ENCODE measurements at places on chromosomes 7 and 10.

GRCh38 chr7:24573554-24574338 lies 494 bp downstream of the PALS2 start:
- no peak for DNase-seq

DNA sequence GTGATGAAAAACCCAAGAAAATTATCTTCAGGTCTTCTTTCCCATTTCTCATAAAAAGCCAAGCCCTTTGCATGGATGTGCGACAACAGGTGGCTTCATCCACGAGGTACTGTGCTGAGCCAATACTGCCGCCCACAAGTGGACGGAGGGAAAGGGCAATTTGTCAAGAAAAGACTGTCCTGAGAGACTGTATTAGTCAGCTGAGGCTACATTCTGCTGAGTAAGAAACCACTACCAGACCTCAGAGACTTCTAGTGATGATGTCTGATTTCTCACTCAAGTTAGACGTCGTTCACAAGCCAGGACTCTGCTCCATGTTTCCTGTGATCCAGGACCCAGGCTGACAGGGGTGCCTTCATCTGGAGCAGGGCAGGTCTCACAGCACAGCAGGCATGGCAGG lies 171.5 kb upstream of the CDCA7L start:
- no peak for DNase-seq

DNA sequence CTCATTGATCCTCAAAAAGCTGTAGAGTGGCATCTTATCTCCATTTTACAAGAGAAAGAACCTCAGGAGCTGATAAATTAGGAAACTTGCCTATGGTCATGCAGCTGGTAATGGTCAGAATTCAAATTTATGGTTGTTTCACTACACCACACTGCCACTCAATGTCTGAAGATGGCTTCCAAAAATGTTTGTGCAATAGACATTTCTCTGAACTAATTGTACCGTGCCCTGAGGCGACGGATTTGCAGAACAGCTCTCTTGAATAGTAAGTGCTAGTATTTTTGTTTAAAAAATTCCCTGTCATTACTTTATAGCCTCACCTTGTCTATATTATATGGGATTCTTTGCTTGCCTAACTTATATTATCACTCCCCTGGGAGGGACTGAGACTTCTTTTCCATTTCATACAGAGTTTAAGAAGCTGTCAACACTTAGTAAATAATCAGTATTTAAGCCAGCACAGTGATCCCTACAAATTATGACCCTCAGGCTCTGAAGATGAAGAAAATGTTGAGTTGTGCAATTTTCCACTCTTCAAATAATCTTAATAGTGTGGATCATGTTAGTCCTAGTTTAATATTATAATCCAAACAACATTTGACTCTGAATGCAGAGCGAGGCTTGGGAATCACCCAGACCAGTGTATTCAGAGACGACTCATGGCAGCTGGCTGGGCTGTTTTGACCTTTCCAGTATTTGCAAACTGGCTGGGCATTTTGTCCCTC lies 346.6 kb downstream of the PTEN start:
- DNase-seq: no peak

DNA sequence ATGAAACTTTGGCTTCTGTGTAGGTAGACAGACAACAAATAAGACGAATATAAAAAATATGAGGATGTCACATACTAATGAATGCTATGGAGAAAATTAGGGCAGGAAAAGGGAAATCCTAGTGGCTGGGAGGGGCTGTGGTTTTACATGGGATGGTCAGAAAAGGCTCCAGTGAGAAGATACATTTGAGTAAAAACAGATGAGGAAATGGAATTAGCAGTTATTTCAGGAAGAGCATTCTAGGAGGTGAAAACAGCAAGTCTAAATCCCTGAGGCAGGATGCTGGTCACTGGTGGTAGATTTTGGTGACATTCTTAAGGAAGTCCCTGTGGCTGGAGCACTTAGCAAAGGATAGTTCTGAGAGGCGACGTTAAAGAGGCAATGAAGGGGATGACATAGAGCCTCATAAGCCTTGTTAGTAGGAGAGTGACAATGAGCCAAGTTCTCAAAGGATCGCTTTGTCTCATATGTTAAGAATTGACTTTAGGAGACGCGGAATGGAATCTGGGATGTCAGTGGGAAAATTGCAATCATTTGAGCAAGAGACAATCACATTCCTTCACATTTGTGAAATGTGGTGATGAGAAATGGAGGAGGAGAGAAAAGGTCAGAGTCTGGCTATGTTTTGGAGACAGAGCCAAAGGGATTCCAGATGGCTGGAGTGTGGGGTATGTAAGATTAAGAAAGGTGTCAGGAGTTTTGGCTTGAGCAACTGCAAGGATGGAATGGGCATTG lies 384.7 kb upstream of the FZD8 start:
- DNase-seq: no peak

DNA sequence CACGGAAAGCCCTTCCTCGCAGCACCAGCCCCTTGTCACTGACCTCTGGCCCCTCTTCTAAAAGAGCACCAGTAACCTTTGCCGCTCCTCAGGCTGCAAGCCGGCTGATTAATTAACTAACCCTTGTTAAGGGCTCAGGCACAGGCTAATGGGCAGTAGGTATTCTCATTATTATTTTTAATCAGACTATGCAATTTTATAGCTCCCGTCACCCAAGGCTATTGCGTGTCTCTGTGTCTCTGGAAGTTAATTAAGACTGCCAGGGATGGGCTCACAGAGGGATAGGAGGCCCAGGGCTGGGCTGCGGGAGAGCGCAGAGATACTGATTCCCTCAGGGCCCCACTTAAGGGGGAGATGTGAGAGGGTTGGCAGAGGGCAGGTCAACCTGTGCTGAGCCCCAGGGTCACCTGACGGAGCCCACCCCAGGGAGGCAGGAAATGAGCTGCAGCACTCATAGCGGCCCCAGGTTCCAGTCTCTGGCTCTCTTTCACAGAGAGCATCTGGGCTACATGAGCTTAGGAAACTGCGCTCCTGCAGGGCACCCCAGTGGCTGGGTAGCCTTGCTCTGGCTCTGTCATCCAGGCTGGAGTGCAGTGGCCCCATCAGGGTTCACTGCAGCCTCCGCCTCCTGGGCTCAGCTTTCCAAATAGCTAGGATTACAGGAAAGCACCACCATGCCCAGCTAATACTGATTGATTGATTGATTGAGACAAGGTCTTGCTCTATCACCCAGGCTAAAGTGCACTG lies 92.2 kb upstream of the LRRC4 start:
- DNase-seq: no peak

GRCh38 chr10:7789390-7789789 lies 1.4 kb downstream of the ATP5F1C start:
- DNase-seq: no peak

GRCh38 chr7:155296788-155297516 lies 726 bp upstream of the INSIG1 start:
- DNase-seq: no peak

DNA sequence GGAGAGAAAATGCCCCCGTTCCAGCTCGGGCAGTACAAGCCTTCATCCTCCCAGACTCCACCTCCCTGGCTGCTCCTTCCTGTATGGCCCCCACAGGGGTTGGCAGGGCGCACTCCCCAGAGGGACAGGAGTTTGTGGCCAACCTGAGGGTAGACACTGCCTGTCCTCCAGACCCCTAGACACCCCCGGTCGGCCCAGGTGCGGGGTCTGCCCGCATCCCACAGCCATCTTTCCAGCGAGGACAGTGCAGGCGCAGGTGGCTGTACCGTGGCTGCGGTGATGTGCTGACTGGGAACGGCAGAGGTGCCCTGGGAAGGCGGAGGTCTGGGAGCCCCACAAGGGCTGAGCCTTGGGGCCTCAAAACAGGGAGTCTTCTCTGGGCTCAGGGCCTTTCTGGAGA lies 81.5 kb downstream of the LHPP start:
- no peak for DNase-seq

DNA sequence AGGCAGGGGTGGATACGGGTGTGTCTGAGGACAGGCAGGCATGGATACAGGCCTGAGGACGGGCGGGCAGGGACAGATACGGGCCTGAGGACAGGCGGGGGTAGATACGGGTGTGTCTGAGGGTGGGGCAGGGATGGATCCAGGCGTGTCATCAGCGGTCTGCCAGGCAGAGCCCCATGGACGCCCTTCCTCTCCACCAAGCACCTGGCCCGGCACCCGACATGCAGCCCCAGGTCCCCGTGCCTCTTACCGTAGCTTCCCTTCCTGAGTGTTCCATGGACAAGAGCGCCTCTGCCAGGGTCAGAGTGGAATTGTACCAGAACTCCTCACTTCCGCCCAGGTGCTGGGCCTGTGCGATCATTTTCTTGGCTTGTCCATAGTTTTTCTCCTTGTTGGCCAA lies 74.6 kb upstream of the NKX6-2 start:
- DNase-seq: no peak

DNA sequence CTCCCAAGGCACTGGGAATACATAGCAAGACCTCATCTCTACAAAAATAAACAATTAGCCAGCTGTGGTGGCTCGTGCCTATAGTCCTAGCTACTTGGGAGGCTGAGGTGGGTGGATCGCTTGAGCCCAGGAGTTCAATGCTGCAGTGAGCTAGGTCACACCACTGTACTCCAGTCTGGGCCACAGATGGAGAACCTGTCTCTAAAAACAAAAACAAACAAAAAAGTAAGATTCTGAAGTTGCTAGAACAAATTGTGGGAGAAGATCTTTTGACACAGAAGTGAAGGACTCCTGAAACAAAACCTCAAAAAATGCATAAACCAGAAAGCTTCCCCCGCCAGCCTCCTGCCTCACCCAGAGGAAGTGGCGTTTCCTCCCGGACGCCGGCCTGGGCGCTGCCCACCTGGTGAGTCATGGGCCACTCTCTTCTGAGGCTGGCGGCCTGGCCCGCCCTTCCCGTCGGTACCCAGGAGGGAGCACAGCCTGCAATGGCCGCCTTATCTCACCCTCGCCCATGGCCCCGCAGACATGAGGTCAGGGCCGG lies 25.4 kb upstream of the ELN start:
- no peak for DNase-seq
